Fibroblast of skin of left quadriceps (primary cell): ENCODE measurements at places on chromosomes 2 and 18.

GRCh38 chr2:219611866-219612576 is 14.4 kb downstream of the STK11IP start:
- DNase-seq = no peak

DNA sequence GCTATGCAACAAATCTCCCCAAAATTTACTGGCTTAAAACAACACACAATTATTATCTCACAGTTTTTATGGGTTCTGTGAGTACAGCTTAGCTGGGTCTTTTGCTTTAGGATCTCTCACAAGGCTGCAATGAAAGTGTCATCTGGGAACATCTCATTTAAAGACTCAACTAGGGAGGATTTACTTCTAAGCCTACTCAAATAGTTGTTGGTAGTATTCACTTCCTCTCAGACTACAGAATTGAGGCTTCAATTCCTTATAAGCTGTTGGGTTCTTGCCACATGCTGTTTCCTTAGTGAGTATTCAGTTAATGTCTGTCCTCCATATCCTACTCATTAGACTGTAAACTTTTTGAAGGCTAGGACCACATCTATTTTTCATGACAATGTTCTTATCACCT is 72.3 kb downstream of the MDH1 start:
- DNase-seq = peak; percentile 95

DNA sequence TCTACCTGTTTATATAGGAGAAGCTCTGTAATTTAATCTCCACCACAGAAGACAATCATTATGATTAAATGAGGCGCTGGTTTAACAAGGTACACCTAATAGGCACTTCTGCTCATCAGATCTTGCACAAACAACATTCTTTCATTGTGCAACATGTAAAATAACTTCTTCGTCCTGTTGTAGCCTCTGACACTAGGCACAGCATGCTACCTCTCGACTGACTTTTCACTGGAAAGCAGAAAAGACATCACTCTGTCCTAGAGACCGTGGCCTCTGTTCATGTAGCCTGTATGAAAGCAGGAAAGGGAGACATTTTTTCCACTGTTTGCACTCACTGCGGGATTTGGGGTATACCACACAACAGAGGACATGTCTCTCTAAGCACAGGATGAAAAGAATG is 316.5 kb downstream of the IRS1 start:
- no peak for DNase-seq

DNA sequence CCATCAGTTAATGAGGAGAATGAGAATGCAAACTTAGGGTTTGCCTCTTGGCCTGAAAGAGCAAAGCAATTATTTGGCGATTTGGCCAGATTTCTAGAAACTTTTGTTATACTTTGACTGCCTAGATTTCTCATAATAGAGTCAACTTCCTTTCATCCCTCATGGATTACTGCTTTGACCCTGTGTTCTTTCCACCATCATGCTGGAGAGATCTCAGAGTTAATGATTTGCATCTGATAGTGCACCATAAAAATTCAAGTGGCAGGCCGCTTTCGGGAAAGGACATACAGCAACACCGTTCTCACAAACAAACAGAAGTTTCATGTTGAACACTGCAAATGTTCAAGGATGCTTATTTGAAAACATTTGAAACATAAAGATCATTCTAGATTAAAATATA is 143.7 kb upstream of the ZFP36L2 start:
- DNase-seq = no peak

DNA sequence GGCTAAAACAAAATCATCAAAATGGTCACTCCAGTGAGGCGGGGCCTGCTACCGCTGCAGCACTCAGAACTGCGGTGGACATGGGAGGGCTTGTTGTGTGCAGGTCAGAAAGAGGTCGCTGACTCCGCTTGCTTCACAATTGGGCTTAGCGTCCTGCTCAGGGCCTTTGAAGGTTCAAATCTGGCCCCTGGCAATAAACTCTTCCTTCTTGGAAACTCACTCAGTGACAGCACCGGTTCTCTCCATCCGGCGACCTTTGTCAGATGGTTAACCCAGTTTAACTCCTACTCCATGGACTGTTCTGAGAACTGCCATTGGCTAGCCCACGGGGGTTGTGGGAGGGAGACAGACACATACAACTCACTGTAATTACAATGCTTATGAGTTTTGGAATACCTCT is 29.0 kb upstream of the LAPTM4A start:
- DNase-seq = no peak

DNA sequence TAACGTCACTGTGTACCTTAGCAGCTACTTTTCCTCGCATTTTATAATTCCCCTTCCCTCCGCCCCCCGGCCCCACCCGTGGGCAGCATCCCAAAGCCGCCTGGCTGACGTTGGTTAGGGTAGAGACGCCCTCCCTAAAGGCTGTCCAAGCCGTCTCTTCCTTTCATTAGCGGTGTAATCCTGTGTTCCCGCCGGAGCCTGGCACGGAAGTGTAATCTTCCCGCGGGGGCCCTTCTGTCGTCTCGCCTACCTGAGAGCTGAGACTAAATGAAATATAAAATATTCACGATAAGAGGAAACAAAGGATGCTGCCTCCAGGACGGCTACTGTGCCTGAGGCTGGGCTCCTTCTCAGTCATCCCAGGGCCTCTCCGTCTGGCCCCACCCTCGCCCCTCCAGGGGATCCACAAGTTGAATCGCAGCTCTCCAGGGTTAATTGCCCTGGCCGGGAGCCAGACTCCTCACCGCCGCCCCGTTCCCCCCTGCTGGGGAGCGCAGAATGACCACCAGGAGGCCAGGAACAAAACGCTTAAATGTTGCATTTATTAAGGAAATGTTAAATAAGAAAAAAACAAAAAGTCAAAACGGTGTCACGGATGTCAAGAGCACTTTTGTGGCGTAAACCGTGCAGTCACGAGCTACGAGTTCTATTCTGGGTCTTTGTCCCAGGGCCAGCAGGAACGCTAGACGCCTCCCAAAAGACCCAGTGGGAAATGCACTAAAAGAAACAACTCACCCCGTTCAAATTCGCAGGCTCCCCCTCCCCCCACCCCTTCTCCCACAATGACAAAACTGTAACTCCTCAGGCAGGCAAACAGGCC is 1.5 kb downstream of the RPRM start:
- no peak for DNase-seq

GRCh38 chr18:26540043-26540628 is 8.2 kb downstream of the KCTD1 start:
- no peak for DNase-seq

DNA sequence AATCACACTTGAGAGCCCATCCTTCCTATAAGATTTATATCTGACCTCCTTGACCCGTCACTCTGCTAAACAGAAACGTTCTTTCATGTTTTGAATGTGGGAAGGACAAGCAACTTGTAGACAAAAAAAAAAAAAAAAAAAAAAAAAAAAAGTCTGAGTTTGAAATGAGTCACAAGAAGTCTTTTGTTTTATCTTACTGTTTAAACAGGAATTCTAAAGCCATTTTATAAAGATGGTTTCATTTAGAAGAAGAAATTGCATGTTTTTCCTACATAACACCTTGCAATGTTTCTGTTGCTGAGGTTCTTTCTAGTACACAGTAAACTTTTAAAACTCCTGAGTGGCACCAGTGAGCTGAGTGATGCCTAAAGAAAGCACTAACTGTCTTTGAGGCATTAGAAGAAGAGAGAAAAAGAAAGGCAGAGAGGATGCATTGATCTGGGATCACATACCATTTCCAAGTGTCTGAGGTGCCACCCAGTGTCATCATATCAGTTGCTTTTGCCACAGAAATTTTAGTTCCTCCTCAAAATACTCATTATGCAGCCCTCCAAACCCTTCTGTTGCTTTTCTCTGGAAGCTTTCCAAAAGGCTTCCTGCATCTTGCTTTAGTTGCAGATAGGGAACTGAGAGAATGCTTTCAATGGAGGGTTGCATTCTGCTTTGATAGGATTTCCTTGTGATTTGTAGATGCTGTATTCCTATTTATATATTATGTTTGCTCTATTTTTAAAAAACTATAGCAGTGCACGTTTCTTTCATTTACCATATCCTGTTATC is 69.1 kb downstream of the ACVR2A start:
- no peak for DNase-seq

- no peak for DNase-seq
These were observed 11.1 kb upstream of the SLC66A3 start for GRCh38 chr2:11144077-11144737.

DNA sequence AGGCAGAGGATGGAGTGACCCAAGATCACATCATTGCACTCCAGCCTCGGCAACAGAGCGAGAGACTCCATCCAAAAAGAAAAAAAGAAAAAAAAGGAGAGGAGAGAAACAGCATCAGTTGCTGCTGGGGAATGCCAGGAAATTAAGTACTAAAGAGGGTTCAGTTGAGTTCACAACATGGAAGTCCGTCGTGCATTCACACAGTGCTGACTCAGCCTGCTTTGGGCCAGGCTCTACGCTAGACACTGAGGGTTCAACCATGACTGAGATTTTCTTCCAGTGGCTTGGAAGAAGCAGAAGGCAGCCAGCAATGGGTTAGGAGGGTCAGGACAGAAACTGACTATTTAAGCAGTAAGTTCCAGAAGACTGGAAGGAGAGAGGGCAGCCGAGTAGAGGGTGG is 108.8 kb downstream of the FMNL2 start:
- no peak for DNase-seq

- DNase-seq = no peak
These were observed 1.4 kb downstream of the IL36RN start for GRCh38 chr2:113060396-113060795.
